Activated CD8-positive, alpha-beta memory T cell treated with anti-CD3 and anti-CD28 coated beads for 48 hours (primary cell): ENCODE measurements at places on chromosomes 1 and 21.

DNA sequence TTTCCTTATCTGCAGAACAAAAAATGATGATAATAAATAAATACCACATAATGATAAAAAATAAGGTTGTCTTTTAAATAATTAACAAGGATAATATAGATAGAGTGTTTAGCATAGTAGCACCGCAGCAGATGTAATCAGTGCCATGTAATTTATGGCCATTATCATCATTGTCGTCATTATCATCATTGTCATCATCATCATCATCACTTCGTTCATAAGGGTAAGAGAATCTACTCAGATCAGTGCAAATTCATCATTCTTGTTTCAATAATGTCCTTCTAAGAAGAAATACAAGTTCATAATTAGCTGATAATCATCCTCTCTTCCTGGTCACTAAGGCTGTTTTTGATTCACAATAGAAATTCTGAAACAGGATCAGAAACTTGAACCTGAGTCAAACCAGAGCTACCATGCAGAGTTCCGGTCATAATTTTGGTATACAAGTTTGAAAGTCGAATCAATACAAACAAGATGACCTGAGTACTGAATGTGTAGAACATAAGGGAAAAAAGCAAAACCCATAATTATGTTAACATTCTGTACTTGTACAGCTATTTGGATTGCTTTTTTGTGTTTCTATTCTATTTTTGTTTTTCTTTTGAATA lies 172.0 kb downstream of the LRRC40 start:
- no peak for DNase-seq

GRCh38 chr1:112788561-112788960 lies 73.4 kb upstream of the PPM1J start:
- DNase-seq: no peak

DNA sequence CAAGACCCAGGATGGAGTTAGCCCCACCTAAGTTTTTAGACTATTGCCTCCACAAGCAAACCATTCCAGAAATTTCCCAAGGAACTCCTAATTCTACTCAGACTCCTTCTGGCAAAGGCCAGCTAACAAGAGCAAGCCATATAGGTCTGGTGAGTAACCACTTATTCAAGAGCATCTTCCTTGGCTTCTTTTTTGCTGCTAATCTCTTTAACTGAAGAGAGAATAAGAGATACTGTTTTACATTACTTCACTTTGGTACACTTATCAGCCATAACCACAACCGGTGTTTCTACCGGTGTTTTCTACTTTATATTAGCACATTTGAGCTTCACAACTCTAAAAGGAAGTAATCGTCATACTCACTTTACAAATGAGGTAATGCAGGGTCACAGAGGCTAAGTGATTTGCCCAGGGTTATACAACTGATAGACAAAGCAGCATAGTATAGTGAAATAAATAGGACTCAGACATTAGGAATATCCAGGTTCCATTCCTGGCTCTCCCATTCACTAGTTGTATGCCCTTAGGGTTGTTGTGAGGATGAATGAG lies 1.7 kb upstream of the EPS15 start:
- DNase-seq: no peak

DNA sequence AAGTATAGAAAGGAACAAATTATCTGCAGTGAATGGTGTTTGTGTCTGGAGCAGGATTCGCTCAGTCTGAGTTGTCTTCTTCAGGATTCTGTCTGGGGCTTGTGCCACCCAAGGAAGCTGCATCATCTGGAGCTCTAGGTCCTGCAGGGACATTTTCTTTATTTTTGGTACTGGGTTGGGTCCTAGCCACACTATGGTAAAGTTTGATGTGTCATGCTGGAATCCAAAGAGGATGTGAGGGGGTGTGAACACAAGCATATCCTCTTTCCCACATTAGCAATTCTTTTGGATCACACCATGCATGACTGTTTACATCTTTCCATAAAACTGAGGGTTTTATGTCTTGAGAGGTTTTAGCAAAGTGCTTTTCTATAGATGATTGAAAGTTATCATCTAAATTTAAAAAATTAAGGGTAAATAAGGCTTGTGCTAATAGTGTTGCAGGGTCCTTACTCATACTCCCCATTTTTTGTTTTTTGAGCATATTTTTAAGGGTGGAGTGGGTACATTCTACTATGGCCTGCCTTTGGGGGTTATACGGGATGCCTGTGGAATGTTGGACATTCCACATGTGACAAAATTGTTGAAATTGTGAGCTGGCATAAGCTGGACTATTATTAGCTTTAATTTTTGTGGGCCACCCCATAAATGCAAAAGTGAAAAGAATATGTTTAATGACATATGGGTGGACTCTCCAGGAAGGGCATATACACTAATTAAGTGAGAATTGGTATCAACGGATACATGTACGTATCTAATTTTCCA lies 152.0 kb upstream of the HMCN1 start:
- no peak for DNase-seq

DNA sequence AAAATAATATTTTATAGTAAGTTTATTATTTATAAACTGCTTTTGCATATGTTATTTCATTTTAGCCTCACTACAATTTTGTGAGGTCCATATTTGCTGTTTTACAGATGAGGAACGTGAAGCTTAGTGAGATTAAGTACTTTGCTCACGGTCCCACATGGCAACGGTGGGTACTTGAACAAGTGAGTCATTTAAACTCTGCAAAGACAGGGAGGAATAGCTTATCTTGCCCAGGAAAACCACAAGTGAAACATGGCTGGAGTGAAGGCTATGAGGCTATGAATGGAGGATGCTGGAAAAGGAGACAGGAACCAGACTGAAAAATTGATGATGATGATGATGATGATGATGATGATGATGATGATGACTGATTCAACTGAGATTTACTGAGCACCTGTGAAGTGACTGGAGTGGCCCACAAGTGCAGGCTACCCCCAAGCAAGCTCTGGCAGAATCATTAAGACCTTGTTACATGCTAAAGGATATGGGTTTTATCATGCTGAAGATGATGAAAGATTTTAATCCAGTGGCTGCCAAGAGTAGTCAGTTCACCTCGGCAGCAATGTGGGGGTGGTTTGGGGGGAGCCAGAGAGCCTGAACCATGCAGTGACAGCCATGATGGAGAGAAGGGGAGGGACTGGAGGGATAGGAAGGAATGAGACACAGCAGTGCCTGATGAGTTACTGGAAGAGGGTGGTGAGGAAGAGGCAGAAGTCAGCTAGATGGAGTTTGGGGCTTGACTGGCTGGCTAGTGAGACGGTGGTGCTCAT lies 1.4 kb upstream of the ABCA4 start:
- DNase-seq: no peak

- no peak for DNase-seq
Measured at GRCh38 chr1:172826096-172826741, 167.3 kb downstream of the FASLG start.

- no peak for DNase-seq
Measured at GRCh38 chr1:50812346-50812745, 147.7 kb downstream of the FAF1 start.

- no peak for DNase-seq
Measured at GRCh38 chr21:29318354-29318753, 19.6 kb downstream of the BACH1 start.

DNA sequence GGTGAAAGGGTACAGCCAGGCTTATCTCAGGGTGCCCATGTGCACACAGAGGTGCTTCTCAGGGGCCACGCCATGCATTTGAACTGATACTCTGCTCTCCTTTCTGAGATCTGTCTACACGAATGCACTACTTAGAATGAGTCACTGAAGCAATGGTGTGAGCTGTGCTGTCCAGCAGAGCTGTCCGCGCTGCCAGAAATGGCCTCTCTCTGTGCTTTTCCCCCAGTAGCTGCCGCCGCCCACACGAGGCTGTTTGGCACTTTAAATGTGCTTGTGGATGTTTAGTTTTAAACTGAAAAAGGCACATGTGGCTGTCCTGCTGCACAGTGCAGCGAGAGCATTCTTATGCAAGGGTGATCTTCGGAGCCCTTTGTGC lies 87.1 kb upstream of the COL6A1 start:
- DNase-seq: no peak

GRCh38 chr1:27574871-27575831 lies 28.8 kb downstream of the AHDC1 start:
- no peak for DNase-seq

DNA sequence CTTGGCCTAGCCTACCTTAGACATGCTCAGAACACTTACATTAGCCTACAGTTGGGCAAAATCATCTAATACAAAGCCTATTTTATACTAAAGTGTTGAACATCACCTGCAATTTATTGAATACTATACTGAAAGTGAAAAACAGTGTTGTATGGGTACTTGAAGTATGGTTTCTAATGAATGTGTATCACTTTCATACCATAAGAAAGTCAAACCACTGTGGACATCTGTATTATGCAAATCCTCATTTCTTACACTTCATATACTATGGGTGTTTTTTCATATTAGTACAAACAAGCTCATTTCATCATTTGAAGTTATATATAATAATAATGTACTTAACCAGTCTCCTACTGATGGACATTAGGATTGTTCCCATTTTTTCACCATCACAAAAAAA lies 41.2 kb downstream of the TDRD5 start:
- no peak for DNase-seq

DNA sequence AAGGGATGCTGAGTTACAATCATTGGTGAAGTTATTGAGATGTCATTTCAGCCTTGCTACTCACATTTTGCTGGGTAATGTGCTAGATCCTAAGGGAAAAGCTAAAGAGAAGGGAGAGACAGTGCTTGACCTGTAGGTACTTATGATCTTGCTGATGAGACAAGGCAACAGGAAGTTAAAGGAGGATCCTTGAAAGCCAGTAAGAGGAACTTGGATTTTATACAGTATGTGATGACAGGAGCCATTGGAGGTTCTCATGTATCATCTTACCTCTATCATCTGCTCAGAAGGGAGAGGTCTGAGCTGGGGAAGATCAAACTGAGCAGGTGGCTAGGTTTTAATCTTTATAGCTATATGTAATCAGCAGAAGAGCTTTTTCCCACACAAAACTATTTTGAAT lies 6.3 kb downstream of the APOBEC4 start:
- DNase-seq: no peak

DNA sequence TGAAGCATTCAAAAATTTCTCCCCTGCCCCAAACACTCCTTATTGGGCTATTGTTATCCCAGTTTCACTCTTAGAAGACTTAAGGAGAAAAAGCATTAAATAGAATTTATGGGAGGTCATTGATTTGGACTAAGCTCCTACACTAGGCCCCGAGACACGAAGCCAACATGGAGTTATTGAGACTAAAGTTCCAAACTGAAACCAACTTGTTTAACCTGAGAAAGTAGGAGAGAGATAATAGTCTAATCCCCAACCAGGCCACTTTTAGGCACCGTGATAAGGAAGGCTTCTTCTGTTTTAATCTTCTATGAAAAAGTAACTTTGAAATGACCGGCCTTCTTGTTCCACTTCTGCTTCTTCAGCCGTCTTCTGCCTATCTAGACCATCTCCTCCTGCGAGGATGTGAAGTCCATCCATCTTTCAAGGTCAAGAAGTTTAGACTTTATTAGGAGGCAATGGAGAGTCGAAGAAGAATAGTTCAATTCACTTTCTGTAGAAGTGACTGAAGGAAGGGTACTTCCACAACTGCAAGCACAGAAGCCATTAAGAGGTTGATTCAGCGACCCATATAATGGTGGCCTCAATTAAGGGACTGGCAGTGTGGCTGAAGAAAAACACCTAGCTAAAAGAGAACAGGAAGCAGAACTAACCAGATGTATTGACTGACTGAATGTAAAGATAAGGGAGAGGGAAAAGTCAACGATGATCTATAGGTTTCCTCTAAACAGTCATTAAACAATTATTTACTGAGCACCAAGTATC lies 428.8 kb downstream of the SMYD3 start:
- no peak for DNase-seq

DNA sequence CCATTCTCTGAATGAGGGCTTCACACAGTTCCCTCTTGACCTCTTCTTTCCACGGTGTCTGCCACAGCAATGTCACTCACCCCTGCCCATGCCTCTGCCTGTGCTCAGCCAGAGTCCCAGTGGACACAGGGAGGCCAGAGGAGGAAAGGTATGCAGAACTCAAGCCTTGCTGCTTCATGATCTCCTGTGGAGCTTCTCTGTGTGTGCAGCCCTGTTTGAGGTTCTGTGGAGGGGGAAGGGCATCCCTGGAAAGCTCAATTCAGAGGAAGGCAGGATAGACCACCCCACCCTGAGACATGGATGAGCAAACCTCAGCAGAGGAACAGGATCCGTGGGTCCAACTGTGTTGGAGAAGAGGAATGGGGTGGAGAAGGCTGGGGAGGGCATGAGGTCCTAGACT lies 2.0 kb downstream of the HCN3 start:
- DNase-seq: no peak

DNA sequence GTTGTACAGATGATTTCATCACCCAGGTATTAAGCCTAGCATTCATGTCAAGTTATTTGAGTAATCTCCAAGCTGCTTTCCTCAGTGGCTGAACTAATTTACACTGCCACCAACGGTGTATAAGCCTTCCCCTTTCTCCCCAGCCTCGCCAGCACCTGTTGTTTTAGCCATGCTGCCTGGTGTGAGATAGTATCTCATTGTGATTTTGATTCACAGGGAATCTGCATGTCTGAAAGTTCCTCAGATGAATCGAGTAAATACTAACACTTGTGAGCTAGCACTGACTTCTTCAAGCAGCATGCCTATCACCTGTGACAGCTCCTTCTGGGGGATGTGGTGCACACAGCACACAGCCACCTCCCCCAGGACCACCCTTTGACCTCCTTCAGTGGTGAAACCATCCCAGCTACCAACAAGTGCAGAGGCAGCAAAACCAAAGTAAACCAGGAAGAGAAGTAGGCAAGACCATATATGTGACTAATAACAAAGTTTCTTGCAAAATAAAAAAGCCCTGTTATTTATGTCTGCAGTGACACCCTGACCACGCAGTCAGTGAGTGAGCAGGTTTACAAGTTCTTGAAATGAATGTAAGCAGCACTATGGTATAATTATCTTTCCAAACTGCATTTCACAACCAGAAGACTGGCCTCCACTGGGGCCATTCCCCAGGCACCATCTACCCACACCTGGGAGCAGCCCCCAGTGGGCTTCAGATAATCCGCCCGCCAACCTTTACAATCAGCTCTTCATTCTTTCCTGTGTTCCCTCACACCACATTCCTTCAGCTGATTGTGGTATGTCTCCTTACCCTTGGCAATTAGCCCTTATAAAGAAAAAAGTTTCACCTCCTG lies 173.8 kb downstream of the ETS2 start:
- DNase-seq: no peak

DNA sequence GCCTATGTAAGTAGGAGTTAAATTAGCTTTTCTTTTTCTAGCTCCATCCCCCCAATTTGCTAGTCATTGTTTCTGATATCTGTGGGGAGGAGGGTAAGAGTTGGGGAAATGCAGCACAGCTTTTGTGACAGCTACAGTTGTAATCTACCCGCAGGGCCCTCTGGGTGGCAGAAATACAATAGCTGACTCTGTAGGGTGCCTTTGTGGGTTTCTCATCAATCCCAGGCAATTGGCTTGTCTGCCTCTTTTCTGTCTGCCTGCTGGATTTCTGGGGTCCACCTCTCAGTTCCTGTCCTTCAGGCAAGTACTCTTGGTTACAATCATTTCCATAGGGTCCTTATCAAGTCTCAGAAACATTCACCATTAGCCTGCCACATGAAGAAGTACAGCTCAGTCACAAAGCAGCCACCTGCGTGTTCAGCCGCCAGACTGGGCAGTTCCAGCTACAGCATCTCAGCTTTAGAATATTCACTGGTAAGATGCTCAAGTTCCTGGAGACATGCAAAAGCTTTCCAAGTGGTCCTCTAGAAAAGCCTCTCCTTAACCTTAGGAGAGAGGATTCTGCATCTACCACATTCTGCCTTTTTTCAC lies 19.2 kb upstream of the SLC44A5 start:
- no peak for DNase-seq

GRCh38 chr1:201284636-201285035 lies 1.3 kb downstream of the PKP1 start:
- DNase-seq: no peak

GRCh38 chr21:33761441-33762036 lies 119.2 kb downstream of the ITSN1 start:
- no peak for DNase-seq

GRCh38 chr1:81050390-81050789 lies 750.3 kb upstream of the ADGRL2 start:
- no peak for DNase-seq
